Hair follicle dermal papilla cell (primary cell): ENCODE measurements at places on chromosomes 13 and 19. TPM values are rescaled to one million over a fixed set of nuclear protein-coding genes. Genes with fewer than 3 reads are reported as not detected.

C19orf85 gene
- not detected in 2 replicates for total RNA-seq

MARCHF2 gene
- total RNA-seq: 82.6 and 90.2 TPM in 2 replicates

MUC16 gene
- not detected in 2 replicates for total RNA-seq

SOX1 gene
- not detected in 2 replicates for total RNA-seq

JOSD2 gene
- 27.3 and 27.6 TPM in 2 replicates for total RNA-seq

C1QTNF9 gene
- not detected in 2 replicates for total RNA-seq

WDR87 gene
- total RNA-seq: under 0.01 TPM in 1 of 2 replicates, not detected in the other

CYP2F1 gene
- total RNA-seq: not detected in 2 replicates

ZNF426 gene
- 29.9 and 30.5 TPM in 2 replicates for total RNA-seq
